ENCODE measurements at places on chromosomes 12 and 14.

DNA sequence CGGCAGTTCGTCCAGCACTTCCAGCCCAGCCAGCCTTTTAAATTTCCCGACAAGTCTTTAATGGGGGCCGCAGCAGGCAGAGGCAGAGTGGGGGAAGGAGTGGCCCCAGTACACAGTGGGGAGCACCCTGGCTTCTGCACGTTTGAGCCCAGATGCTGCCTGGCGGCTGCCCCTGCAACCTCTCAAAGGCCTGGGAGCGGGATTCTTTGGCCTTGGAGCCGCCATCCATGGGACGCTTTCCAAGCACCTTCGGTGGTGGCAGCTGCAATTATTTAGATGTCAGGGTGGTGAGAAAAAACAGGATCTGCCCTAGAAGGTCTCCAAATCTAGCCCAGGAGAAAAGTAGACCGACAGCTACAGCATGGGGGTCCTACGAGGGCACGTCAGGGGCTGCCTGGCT is 46.0 kb downstream of the FAM222A start:
- no peak for DNase-seq

- DNase-seq: no peak
These were observed 142.1 kb downstream of the TSPAN9 start for GRCh38 chr12:3219233-3219632.

- peak; percentile 82 for DNase-seq
These were observed 18.8 kb downstream of the BCL11B start for GRCh38 chr14:99252940-99253868.

DNA sequence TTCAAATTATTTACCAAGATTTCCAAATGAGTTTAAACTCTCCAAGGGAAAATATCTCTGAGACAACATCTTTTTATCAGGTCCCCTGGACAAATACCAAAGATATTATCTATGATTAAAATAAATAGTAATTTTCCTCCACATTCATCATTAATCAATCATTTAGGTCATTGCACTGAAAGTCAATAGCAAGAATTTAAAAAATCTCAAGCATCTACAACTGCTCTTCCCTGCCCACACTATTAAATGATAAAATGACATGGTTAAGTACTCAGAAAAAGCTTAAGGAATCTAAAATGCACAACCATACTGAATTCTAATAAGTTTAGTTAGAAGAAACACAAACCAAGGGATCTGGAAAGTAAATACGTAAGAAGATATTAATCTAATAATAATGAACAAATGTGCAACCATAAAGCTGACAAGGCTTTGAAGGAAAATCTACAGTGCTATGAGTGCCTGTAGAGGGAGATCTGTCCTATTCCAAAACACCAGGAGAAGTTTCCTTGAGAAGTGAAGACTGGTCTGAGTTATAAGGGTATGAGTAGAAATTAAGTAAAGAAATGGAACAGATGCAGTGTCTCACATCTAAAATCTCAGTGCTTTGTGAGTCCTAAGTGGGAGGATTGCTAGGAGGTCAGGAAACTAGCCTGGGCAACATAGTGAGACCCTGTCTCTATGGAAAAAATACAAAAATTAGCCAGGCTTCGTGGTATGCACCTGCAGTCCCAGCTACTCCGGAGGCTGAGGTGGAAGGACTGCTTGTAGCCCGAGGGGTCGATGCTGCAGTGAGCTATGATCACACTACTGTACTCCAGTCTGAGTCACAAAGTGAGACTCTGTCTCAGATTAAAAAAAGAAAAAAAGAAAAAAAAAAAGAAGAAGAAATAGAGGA is 19.2 kb downstream of the INTS13 start:
- DNase-seq: peak; percentile 20

DNA sequence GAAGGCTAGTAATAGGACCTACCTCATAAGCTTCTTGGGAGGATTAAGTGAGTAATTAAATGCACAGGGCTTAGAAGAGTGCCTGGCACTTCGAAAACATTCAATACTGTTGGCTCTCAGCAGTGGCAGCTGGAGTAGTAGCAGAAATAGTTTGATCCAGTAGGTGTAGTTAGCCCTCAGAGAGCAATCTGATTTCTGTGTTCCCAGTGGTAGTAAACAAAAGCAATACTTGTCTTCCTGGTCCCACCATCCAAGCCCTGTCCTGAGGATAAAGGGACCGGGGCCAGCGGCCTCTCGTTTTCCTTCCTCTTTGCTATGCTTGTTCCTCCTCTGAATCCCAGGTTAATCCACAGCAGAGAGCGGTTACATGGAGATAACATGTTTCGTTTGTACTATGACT is 131.6 kb downstream of the SAMD4A start:
- DNase-seq: no peak

DNA sequence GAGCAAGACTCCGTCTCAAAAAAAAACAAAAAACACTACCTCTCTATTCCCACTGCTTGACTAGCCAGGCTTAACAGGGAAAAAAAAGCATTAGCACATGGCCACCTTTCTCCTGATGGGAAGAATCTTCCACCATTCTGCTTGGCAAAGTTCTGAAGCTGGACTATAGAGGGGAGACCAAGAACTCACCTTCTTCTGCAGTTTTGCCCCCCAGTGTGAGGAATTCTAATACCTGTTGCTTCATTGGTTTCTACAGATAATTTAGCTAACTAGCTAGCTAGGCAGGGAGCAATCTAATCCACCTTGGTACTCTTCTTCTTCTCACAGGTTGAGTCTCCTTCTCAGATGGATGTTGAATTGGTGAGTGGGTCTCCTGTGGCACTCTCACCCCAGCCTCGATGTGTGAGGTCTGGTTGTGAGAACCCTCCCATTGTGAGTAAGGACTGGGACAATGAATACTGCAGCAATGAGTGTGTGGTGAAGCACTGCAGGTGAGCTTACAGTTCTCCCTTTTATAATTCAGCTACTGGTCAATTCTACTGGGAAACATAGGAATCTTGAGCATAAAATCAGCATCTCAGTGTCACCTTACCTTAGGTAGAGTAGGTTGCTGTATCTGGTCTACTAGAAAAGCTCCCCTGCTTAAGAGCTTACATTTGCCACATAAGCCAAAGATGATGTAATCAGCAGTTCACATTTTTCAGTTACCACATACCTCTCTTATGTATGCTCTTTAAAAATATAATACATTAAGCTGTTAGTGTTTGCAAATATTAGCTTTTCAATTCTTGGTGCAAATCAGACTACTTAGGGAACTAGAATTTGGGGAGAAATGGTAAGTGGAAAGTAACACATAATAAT is 16.0 kb downstream of the METTL3 start:
- DNase-seq: peak; percentile 51

DNA sequence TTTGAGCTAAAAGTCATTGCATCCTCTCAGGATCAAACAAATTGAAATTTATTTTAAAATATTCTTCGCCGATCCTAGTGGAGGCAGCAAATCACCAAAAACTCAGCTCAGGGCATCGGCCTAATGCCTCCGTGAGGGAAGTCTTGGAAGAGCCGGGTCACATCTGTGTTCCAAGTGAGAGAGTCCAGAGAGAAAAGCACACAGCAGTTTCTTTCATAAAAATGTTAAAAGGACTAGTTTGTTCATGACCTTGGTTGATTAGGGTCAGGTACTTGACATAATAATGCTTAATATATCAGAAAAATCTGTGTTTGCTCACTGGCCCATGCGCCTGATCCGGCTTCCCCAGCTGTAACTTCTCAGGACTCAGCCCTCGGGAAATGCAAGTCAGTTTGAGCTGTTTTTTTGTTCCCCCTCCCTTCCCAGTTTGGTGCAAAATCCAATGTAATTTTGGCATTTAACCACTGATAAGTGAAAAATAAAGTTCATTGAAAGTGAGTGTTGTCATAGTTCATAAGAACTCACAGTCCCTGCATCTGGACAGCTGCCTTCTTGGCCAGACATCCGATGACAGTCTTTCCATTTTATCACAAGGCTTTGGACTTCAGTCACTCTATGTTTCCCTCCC is 161.7 kb downstream of the CAND1 start:
- no peak for DNase-seq

DNA sequence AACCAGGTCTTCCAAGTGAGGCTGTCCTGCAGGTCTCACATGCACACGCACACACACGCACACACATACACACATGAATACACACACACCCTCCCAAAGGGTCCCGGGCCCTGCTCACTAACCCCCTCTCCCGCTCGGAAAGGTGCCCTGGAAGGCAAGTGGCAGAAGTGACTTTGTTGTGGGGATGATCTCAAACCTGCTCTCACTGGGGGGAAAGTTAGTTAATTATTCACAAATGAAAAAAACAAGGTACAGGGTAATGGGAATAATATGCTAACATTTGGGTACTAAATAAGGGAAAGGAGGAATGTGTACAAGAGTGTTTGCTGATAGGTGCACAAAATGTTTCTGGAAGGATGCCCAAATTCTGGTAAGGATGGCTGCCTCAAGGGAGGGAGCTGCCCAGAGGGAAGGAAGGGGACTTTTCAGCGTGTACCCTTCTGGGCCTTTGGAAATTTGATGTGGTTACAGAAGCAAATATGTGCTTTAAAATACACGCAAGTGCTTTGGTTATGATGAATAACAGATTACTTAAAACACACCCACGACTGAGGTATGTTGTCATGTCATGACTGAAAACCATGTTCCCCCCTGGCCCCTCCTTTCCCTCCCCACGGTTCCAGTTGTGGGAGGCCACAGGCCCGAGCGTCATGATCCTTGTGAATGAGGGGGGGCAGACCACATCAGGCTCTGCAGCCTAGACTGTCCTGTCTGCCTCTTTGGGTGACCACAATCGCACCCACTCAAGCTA is 43.3 kb upstream of the PLEKHG6 start:
- peak; percentile 67 for DNase-seq

DNA sequence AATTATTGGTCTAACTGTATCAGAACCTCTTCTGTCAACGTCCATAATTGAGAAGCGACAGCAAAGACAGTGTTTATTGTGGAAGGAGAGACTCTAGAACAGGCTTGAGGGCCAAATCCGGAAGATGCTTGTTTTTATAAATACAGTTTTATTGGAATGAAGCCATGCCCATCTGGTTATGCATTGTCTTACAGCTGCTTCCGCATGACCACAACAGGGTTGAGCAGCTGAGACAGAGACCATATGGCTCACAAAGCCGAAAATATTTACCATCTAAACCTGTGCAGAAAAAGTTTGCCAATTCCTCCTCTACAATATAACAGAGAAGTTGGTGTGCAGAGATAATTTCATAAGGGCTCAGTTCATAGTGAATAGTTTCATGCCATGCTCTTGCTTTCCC is 24.5 kb downstream of the PRKAB1 start:
- DNase-seq: no peak

DNA sequence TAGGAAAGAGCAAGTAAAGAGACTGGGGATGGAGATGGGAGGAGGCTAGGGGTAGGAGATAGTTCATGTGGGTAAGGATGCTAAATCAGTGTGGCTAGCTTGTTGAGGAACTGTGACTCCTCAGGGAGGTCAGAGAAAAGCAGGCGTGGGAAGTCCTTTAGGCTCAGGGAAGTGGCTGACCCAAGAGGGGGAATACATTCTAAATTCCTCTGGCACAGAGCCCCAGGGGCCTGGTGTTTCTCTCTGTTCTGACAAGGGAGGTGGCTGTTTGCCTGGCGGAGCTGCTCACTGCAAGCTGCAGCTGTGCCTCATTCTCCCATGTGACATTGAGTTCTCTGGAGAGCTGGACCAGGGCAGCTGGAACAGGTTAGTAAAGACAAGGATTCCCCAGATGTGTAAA is 152.2 kb upstream of the SLC38A2 start:
- DNase-seq: no peak

DNA sequence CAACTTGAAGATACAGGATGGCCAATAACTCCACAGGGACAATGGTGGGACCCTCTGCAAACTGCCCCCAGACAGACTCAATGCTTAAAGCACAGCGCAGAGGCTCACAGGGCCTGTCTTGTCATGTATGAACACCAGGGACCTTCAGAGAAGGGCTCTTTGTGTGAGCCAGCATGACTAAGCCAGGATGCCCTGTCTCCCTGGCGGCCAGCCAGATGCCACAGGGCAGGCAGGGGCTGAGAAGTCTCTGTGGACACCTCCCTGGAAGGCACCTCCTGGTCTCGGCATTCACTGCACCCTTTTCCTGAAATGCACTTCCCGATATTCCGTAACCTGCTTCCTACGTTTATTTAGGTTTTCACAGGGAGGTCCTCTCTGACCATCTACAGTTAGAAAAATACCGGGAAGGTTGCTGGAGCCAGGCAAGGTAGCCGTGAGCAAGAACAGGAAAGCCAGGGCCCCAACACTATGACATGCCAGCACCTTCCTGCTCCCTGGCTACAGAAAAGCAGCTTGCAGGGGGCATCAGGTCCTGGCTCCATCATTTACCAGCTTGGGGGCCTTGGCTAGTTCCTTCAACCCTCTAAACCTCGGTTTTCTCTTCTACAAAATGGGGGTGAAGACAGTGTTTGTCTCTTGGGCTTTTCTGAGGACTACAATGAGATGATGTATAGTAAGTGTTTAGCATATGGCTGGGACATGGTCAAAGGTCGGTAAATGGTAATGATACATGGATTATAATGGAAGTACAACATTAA is 65.0 kb downstream of the PITPNM2 start:
- DNase-seq: no peak

DNA sequence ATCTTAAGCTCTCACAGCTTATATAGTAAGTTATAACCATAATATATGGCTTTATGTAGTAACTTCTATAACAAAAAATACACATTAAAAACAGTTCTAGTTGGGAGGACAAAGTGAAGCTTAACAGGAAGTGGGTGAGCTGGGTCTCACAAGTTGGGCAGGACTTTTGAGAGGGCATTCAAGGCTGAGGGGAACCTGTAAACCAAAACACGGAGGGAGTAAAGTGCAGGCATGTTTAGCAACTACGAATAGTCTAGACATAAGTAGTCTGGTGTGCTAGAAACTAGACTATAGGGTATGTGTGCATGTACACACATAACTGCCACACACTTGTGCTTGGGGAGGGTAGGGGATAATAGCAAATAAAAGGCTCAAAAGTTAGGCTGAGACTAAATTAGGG is 14.2 kb upstream of the NEK9 start:
- DNase-seq: no peak

DNA sequence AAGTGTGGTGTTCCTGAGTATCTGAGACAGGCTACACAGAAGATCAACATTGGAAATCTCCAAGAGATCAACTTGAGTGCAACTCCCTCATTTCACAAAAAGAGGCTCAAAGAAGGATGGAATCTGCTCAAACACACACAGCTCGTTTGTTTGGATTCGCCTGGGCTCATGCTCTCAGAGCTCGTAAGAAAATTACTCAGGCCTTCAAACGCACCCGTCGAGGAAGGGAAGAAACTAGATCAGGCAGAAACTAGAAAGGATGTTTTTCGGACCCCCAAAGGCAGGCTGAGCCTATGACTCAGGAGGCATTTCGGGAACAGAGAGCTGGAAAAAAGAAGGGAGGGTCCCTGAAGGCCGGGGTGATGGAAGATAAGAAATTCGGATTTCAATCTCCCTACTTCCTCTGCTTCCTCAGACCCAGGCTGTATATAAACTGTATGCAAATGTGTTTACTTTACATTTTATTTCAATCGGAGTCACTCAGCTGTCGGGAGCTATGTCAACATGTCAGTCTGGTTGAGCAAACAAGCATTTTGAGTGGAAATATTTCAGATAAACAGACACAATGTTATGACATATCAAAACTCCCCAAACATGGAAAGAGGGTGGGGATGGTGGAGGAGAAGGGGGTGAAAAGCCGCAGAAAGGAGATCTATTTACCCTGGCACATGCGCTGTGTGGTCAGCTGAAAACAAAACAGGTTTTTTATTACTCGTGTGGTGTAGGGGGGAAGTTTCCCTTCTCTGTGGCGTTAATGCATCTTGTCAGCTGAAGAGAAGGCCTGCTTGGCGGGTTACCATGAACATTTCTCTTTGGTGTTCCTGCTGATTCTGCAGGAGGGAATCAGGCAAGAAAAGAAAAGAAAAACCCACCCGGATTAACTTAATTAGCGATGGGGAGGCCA is 129.1 kb upstream of the TBX3 start:
- no peak for DNase-seq
